ENCODE measurements at places on chromosomes 2 and 18.

GRCh38 chr2:238464389-238464788 lies 37.7 kb downstream of the ASB1 start:
- no peak for DNase-seq

DNA sequence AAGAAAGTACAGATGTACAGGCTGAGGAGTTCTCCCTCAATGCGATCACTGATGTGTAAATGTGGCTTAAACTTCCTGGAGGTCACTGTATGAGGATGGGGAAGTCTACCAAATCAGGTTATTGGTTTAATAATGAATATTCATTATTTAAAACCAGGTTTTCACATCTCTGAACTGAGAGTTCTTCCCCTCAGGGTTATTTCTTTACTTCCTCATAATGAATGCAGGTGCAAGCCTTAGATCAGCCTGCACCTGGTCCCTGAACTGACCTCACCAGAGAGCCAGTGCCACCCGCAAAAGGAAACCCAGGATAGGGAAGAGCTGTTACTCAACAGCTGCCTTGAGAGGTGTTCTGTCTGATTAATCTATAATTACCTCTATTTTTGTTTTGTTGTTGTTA lies 369.0 kb downstream of the EPHA4 start:
- no peak for DNase-seq

DNA sequence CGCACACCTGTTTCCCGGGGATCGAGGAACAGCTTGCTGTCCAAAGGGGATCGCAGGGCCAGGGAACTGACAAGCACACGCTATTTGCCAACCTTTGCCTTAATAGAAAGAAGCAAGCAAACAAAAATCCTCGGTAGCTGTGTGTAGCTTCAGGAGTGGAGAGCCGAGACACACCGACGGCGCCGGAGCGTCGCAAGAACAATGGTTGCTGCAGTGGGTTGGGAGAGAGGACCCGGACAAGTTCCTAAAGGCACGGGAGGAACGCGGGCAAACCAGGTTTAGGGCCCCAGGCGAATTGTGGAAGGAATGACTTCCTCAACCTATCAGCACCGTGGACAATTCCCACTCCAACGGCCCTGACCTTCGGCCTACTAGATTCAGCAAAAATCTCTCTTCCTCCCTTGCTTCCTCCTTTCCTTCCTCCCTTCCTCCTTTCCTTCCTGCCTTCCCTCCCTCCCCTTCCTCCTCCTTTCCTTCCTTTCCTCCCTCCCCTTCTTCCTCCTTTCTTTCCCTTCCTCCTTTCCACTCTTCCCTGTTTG lies 4.9 kb upstream of the NEUROD1 start:
- no peak for DNase-seq

GRCh38 chr2:96839875-96840850 lies 3.7 kb downstream of the ANKRD23 start:
- DNase-seq: no peak

DNA sequence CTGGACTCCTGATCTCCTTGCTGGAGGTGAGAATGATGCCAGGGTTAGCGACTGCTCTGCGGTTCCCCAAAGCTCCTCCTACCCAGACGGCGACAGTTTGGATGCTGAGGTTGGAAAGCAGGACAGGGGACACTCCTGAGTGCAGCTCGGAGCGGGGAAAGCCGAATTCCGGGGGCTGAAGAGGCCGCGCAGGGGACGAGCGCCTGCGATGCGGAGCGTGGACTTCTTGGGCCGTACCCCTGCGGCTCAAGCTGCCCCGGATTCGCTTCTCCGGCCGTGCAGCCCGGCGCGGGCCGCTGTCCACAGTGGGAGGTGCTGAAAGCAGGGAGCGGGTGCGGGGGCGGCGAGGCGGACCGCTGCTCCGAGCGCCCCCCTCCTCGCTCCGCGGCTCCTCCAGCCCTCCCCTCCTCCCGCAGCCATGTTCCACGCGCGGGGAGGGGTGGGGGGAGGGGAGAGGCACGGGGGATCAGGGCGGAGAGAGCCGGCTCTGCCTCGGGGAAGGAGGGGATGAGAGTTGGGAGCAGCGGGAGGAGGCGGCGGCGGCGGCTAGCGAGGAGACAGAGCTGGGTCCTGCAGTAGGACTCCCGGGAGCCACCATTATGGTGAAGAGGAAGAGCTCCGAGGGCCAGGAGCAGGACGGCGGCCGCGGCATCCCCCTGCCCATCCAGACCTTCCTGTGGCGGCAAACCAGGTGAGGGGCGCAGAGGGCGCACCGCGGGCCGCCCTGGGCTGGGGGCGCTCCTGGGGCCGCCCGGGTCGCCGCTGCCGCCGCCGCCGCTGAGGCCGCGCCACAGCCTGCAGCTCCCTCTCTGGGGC lies at the start of gene UNC80:
Gene UNC80 (plus strand): TSS at position 359 of the 816 bp plus-strand sequence. CDS start 241 bp downstream, at position 600.
- peak; percentile 58 for DNase-seq

GRCh38 chr2:172623249-172623965 lies 67.5 kb downstream of the PDK1 start:
- no peak for DNase-seq

DNA sequence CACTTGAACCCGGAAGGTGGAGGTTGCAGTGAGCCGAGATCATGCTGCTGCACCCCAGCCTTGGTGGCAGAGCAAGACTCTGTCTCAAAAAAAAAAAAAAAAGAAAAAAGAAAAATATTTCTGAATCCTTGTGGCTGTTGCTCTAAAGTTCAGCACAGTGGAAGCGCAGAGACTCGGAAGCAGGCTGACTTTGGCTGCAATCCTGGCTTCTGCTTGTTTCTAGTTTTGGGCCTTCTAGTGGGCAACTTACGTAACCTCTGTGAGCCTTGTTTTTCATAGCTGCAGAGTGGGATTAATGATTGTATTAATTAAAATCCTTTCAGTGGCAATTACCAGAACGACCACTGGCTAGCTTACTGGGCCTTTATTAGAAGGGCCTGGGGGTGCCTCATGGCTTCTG lies 28.4 kb downstream of the GNLY start:
- DNase-seq: no peak

- DNase-seq: peak; percentile 69
Measured at GRCh38 chr18:12308386-12309100, 502 bp downstream of the TUBB6 start.

DNA sequence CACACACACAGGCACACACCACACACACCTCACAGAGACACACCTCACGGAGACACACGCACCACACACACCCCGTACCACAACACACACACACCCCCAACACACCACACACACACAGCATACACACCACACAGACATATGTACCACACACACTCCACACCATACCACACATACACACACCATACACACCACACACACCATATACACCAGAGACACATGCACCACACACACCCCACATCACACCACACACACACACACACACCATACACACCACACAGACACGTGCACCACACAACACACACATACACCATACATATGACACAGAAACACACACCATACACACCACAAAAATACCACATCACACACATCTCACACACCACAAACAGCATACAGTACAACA lies 850.7 kb downstream of the RNF144A start:
- no peak for DNase-seq

DNA sequence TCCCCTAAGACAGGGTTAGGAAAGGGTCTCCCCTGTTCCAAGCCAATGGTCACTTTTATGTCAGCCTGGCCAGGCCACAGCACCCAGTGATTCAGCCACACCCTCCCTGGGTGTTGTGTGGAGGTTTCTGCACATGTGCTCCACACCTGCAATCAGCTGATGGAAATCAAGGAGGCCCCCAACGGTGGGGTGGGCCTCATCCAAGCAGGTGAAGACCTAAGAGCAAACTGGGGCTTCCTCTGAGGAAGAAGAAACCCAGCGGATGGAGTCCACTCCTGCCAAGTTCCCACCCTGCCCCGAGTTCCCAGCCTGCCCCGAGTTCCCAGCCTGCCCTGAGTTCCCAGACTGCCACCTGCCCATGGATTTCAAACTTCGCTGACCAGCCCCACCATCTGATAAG lies 55.4 kb downstream of the KIF1A start:
- DNase-seq: no peak

DNA sequence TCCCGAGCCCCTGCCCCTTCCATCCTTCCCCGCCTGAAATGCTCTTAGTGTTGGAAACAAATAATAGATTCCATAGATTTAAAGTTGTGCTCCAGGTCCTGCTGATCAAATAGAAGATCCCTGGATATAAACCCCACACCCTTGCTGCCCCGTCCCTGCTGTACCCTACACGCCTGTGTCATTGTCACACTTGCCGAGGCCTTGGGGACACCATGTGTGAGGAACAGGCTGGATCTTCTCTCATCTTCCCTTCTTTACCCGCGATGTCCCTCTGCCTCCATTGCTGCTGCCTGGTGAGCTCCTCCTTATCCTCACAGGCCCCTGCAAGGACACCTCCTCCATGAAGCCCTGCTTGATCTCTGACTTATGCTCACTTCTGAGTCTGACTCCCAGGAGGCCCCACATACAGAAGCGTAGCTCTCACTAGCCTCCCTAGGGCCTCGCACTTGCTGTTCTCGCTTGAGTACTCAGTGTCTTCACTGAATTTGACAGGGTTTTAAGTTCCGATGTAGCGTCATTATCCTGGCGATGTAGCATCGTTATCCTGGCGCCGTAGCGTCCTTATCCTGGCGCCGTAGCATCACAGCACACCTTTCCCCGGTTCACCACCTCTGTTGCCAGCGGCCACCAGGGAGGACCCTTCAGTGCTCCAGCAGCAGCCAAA lies 221.9 kb downstream of the NDUFA10 start:
- peak; percentile 23 for DNase-seq

DNA sequence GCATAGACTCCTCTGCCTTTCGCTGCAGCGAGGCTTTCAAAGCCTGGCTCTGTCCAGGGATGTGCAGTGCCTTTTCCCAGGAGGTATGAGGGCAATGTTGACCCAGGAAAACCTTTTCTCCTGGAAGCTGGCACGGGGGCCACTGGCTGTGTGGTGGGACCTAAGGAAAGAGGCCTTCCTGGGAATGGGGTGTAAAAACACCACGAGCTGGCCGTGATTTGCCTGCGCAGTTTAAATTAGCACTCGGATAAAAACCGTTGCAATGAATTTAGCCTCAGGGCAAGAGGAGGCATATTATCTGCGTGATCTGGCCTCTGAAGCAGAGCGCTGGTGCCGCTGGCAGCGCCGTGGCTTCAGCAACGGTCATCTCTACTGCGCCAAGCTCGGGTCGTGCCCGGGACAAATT lies 3.0 kb downstream of the OSR1 start:
- no peak for DNase-seq

- DNase-seq: no peak
Measured at GRCh38 chr2:240916571-240917008, 10.5 kb downstream of the CROCC2 start.

GRCh38 chr2:145841973-145842372 lies 1322.1 kb upstream of the ZEB2 start:
- DNase-seq: no peak

DNA sequence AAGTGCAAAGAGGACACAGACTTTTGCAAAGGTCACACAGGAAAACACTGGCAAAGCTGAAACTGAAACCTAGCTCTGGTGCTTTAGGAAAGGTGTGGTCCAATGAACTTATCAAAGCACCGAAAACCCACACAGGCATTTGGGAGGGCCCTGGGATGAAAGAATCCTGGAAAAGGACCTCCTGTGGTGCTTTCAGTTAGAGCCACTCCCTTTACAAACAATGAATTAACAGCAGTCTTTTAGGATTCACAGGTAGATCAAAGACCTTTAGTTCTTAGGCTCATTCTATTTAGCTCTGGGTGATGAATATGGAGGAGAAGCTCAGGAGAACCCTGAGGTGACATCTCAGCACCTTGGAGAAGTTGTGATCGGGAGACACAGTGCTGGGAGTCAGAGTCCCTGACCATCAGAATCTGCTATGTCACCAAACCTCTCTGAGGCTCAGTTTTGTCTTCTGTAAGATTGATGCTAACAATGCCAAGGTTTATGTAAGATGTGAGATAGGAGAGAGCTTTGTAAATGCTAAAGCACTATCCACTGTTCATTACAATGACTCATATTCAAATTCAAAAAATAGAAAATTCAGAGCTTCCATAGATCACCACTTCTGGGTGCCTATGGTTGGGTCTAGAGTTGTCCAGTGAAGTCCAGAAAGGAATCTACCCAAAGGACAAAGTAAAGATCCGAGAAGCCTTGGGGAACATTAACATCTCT lies 39.3 kb downstream of the VSNL1 start:
- DNase-seq: no peak

DNA sequence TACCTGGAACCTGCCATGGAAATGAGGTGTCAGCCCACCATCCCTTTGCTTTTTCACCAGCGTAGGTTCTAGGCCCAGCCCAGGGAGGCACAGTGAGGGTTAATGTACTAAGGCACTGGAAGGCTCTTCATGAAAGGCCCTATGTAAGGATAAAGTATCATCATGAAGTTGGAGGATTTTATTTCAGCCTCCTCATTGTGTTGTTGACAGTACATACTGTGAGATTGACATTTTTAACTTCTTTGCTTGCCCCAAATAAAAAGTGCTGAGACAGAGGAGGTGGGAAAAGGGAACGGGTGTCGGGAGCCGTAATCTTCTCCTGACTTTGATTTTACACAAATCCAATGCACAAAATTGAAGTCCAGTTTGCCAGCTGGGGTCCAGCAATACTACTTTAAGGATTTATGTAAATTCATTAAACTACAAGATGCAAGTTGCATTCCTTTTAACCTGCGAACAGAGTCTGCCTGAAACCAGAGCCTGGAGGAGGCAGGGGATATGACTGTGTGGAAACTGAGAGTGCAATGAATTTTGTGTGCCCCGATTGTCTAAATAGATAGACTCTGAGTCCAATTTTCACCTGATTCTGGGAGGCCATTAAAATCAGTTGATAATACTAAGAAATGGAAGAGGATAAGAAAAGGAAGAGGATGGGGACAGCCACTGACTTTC lies 5.4 kb upstream of the NCKAP5 start:
- DNase-seq: no peak

DNA sequence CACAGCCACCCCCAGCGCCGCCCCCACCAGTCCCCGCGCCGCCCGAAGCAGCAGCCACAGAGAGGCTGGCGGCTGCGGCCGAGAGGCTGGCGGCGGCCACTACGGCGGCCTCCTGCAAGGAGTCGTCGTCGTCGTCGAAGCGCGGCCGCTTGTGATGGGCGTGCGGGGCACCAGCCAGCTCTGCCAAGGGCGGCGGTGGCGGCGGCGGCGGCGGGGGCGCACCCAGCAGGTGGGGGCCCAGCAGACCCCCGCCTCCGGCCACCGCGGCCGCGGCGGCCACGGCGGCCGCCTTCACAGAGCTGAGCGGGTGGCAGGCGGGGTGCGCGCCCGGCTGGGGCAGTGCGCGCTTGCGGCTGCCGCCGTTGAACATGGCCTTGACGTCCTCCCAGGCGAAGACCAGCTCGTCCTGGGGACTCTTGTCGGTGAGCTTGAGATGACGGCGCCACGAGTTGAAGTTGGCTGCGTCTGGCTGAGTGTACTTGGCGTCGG lies 3.3 kb downstream of the SKOR2 start:
- DNase-seq: no peak

GRCh38 chr2:238945433-238946150 lies 97.7 kb downstream of the TWIST2 start:
- DNase-seq: peak; percentile 54
